HFFc6 (cell line): ENCODE measurements at places on chromosomes 1 and 21. TPM values are rescaled to one million over a fixed set of nuclear protein-coding genes. Genes with fewer than 3 reads are reported as not detected.

ZNF695 gene
- 0.84 to 3.3 TPM (median 1.5 TPM) in 3 replicates for total RNA-seq

HSD11B1 gene
- total RNA-seq = not detected in 3 replicates

CFAP57 gene
- total RNA-seq = 0.19 to 0.75 TPM (median 0.21 TPM) in 3 replicates

NUP210L gene
- not detected in 3 replicates for total RNA-seq

ANKRD65 gene
- 0.14 TPM in 1 of 3 replicates, not detected in the others for total RNA-seq

S1PR1 gene
- 5.8 to 8.9 TPM (median 8.3 TPM) in 3 replicates for total RNA-seq

F11R gene
- 0.09 to 0.27 TPM (median 0.16 TPM) in 3 replicates for total RNA-seq

DNA sequence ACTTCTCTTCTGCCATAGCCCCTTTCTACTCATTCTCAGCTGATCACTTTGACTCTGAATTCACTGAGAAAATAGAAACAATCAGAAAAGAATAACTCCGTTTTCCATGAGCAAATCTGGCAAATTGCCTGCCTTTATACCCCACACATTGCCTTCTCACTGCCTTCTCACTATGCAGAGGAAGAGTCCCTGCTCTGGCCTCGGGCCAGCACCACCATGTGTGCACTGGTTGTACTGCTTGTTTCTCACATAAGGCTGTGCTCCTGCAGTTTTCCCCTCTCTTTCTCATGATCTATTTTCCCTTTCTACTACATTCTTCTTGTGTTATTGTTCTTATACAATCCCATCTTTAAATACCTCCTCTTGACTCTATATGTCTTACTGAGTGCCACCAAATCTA is 2.3 kb upstream of the HMGCS2 start:
- no peak for DNase-seq

- no peak for DNase-seq
Observed at GRCh38 chr1:30506291-30507015, 216.9 kb downstream of the MATN1 start.

GRCh38 chr1:14678011-14678638 is 79.6 kb downstream of the KAZN start:
- no peak for DNase-seq

- peak; percentile 74 for DNase-seq
Observed at GRCh38 chr1:98702976-98703375, 41.5 kb downstream of the SNX7 start.

GRCh38 chr1:215568299-215568692 is 1.2 kb downstream of the KCTD3 start:
- peak; percentile 36 for DNase-seq

DNA sequence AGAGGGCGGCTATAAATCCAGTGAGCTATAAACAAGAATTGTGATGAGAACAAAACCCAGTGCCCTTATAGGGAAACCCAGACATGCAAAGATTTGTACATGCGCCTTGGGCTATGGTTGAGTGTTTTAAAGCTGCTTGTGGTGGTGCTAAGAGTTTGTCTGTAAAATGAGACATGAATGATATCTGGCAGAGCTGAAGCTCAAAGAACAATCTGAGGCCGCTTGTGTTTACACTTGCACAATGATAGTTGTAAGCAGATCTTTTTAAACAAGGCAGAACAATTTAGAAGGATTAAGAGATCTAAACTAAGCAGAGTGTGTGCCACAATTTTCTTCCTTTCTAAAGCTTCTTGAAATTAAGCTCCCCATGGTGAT is 80.4 kb upstream of the ADAMTS5 start:
- DNase-seq = no peak

GRCh38 chr1:35885961-35886558 is 3.1 kb downstream of the AGO1 start:
- no peak for DNase-seq

- DNase-seq = no peak
Observed at GRCh38 chr1:109722908-109723691, 11.0 kb downstream of the GSTM5 start.

GRCh38 chr1:91200675-91201074 is 178.8 kb upstream of the ZNF644 start:
- DNase-seq = no peak
